GM04503 (cell line): ENCODE measurements at places on chromosomes 6 and 20.

DNA sequence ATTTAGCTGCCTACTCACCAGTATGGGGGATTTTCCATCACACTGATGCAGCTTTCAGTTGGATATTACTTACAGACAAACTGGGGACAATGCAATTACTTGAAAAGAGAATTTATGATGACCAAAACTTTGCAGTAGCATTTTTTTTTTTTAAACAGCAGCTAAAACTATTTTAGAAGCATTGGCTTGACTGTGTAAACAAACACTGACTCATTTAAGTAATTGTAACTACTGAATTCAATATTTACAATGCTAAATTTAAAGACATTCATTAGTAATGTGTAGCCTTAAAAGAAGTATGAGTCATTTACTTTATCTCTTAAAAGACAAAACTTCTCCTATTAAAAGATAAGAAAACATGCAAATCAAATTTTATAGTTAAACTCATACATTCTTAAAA, 295.9 kb upstream of the FERMT1 start:
- DNase-seq, result no peak

DNA sequence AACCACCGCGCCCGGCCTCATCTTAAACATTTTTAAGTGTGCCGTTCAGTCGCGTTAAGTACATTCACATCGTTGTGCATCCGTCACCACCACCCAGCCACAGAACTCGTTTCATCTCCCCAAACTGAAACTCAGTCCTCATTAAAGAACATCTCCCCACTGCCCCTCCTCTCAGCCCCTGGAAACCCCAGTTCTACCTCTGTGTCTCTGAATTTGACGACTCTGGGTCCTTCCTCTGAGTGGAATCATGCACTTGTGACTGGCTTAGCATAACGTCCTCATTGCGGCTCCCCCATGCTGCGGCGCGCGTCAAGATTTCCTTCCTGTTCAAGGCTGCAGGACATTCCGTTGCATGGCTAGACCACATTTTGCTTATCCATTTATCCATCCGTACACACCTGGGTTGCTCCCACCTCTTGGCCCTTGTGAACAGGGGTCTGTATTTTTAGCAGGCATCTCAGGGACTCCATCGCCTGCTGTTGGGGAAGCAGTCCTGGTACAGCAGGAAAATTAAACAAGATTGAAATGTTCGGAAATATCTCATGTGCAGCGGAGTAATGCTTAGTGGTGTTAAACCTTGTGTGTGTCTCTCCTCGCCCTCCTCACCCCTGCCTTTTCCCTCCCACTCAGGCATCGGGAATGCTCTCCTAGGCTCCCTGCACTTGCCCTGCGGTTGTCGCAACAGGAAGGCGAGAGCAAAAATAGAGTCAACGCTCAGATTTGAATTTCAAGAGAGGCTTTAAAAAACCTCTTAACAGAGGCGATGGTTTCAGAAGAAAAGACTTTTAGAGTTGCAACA, 127.9 kb downstream of the PXDC1 start:
- DNase-seq, result no peak

DNA sequence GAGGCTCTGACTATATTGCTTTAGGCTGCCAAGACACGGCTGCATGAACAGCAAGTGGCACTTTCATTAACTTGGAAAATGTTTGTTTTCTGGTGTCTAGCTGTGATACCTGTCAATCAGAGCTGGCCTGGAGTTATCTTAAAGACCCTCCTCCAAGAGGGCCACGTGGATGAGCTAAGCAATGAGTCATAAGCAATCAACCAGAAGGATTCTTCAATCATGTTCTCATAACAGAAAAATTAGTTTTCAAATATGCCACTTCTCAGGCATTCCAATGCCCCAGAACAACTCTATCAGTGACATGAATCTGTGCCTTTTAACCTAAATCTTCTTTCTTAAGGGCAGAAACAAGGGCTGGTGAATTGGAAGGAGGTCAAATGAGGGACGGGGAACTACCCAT, 283.0 kb downstream of the HTR1B start:
- DNase-seq, result no peak

GRCh38 chr6:25147223-25147622, 132.0 kb upstream of the CARMIL1 start:
- no peak for DNase-seq

- no peak for DNase-seq
Measured at GRCh38 chr20:20568604-20569205, 143.7 kb downstream of the RALGAPA2 start.

DNA sequence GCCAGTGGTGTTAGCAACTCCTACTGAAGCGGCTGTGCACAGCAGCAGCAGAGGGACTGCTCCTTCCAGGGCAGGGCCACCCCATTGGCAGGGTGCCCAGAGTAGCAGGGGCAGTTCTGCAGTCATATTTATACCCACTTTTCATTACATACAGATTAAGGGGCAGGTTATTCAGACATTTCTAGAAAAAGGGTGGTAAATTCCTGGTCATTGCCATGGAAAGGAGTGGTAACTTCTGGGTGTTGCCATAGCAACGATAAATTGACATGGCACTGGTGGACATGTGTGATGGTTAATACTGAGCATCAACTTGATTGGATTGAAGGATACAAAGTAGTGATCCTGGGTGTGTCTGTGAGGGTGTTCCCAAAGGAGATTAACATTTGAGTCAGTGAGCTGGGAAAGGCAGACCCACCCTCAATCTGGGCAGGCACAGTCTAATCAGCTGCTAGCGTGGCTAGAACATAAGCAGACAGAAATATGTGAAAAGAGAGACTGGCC, 45.0 kb downstream of the IYD start:
- no peak for DNase-seq

GRCh38 chr20:53165452-53165851, 193.3 kb downstream of the TSHZ2 start:
- DNase-seq, result no peak

DNA sequence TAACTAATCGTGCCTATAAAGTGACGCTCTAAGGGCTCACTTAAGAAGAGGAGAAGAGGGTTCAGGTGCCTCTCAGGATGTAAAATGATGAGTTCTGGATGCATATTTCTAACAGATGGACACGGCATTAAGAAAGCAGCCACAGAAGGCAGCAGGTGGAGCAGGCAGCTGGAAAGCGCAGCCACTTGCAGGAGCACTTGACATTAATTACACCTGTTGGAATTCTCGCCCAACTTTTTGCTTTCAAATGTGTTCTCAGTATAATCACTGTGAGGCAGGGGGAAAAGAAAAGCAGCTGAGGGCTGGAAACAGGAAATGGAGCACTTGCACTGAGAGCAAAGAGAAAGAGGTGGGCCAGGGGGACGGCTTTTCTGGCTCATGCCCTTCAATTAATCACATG, 164.2 kb downstream of the NKAIN2 start:
- DNase-seq, result no peak

- no peak for DNase-seq
Measured at GRCh38 chr20:37152284-37152683, 26.8 kb upstream of the RPN2 start.

GRCh38 chr20:10790013-10790412, 116.2 kb upstream of the JAG1 start:
- DNase-seq, result no peak

- no peak for DNase-seq
Measured at GRCh38 chr20:46128310-46129151, 10.4 kb downstream of the CD40 start.

- DNase-seq, result no peak
Measured at GRCh38 chr6:105500693-105501092, 97.8 kb upstream of the PREP start.

DNA sequence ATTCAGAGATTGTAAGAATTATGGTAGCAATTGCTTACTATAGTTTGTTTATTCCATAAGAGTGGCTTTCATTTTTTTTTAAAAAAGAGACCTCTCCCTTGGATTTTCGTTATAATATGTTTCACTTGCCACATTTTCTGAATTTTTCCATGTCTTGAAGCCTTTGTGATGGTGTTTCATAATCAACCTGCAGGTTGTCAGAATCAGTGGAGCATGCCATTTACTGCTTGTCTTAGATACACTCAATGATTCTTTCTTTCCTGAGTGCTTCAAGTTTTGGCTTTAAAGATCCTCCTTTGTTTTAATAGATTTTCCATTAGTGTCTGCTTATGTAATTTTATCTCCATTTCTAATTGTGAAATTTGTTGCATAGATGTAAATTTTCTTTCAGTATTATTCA, 31.2 kb downstream of the KCNQ5 start:
- DNase-seq, result no peak

- DNase-seq, result no peak
Measured at GRCh38 chr6:6058054-6058444, 51.3 kb upstream of the NRN1 start.

GRCh38 chr6:42960243-42961019, at the start of gene GNMT:
GNMT (plus strand) TSS chr6:42960754; CDS start chr6:42960768, 14 bp downstream.
- no peak for DNase-seq

DNA sequence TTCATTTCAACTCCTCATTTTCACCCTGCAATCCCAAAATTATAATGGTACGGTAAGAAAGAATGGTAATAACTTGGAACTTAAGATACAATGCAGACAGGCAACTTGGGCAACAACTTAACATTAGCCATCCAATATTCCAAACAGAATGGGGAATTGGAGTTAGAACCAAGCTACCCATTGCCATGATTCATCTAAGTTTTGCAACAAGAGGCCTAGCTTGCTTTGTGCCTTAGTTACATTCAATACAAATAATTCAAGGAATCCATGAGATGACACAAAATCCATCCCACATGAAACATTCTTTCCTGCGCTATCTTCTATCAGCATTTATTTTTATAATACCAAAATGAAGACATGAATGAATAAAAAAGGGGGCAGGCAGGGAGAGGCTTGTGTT, 28.4 kb downstream of the DCDC2 start:
- DNase-seq, result no peak

DNA sequence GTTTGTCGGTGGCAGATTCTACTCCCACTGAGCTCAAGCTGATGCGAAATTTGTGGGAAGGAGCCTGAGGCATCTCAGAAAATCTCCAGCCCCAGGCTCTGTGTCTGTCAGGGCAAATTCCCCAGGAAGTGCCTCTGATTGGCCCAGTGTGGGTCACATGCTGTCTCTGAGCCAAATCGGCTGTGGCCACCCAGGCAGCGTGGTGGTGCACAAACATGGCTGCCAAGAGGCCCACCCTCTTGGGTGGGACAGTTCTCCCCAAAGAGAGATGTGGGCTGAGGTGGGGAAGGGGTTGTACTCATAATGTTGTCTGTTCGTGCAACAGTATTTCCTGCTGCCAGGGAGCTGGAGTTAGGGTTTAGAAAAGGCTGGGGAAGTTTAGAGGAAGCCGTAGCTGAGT, 130.6 kb downstream of the BMP7 start:
- no peak for DNase-seq

GRCh38 chr6:90485635-90486277, 101.1 kb downstream of the MAP3K7 start:
- no peak for DNase-seq

- DNase-seq, result peak; percentile 62
Measured at GRCh38 chr6:2426561-2427340, 181.3 kb upstream of the GMDS start.

GRCh38 chr20:57170343-57170742, 96.1 kb downstream of the BMP7 start:
- no peak for DNase-seq

DNA sequence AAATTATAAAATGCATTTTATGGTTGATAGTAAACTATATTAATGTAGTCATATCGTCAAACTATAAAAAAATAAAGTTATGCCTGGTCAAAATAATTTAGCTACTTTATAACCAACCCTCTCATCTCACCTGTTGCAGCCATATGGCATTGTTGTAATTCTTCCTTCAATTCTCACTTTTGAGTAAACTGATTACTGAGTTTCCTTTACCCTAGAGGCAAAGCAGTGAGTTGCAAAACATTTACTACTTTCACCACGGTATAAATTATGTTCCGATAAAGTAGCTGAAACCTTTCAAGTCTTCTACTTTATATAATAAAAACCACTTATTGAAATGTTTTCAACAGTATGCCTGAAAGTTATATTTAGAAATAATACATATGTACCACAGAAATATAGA, 113.8 kb downstream of the AHI1 start:
- DNase-seq, result no peak

- DNase-seq, result no peak
Measured at GRCh38 chr20:17287503-17287902, 60.7 kb downstream of the PCSK2 start.

- no peak for DNase-seq
Measured at GRCh38 chr6:38180586-38180985, 361.1 kb downstream of the ZFAND3 start.

DNA sequence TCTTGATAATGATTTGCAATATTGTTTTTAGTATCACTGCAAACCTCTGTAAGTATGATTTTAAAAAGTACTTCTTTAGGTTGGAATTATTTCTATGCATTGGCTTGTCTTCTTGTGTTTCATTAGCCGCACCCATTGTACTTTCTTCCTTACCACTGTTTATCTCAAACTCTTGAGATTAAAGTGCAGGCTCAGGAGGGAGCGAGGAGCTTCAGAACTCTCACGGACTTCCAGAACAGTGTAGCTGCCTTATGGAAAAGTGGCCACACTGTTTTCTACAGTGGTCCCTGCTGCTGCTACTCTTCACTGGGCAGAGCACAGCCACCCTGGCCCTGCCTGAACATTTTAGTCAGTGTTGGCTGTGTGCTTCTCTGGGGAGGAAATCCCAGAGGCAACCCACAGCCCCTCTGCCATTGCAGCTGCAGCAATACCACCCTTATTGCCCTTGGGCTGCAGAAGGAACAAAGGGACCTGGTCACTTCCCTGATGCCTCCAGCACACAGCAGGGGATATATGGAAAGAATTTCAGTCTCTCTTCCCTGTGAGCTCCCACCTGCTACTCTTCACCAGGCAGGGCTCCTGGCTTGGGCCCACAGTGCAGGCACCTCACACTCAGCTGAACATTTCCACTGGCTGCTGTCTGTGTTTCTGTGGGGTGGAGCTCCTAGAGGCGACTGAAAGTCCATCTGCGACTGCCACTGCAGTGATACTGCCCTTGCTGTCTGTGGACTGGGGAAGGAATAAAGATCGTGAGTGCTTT, 91.7 kb upstream of the MAP3K4 start:
- DNase-seq, result no peak

DNA sequence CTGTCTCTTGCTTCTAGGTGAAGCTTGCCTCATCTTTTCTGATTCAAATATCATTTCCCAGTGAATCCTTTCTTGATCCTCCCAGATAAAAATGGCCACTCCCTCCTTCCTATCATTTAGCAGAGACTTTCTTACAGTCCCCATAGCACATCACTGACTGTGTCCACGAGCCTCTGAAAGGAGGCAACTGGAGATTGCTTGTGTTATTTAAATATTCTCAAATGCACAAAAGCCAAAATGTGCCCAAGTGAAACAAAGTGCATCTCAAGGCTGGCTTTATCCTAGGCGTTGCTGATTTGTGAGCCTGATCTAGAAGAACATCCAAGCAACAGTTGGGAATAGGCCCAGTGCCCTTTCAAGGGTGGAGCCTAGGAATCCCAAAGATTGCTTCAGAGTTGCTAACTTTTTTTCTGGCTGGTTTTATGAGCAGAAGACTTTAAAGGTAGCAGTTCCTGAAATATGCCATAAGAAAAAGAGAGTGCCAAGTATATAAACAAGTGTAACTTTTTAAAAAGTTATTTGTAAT, 393.6 kb downstream of the CD83 start:
- DNase-seq, result no peak

- DNase-seq, result no peak
Measured at GRCh38 chr6:63783096-63783495, 147.5 kb downstream of the PHF3 start.
